Body of pancreas (tissue), 4 donors: ENCODE measurements at places on chromosomes 5 and 9.
A peak's percentile ranks its signal among the peaks of the same experiment; 100 is the strongest.

DNA sequence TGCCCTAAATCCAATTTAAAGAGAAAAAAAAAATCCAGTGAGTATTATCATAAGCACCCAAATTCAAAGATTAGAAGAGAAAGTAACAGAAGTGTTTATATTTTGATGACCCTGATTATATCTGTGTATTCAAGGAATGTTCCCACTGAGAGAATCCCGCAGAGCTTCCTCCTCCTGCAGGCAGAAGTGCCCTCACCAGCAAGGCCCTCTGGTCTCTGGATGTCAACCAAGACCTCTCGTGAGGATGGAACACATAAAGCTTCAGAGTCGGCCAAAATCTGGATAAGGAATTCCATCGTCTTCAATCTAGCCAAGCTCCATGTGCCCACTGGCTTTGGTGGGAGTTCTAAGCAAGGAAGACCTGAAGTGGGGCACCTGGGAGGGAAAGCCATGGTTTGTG lies 18.1 kb downstream of the PTCH1 start:
- no peak for DNase-seq

DNA sequence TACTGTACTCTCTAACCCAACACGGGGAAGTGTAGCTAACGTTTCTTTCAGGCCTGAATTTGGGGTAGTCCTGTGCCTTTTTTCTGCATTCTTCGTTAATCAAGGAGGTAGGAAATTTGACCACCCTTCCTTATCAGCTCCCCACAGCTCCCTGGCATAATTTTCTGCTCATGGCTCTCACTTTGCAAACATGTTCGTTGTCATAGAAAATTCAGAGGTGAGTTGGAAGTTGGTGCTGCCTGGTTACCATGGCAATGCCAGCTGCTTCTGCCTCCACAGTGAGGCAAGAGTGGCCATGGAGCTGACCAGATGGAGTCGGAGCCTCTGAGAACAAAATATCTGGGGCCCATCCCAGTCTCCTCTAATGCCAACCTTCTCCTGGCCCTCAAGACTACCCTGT lies 116.6 kb upstream of the BOD1 start:
- no peak for DNase-seq

GRCh38 chr9:72013292-72013760 lies 47.1 kb downstream of the C9orf57 start:
- DNase-seq, result no peak

DNA sequence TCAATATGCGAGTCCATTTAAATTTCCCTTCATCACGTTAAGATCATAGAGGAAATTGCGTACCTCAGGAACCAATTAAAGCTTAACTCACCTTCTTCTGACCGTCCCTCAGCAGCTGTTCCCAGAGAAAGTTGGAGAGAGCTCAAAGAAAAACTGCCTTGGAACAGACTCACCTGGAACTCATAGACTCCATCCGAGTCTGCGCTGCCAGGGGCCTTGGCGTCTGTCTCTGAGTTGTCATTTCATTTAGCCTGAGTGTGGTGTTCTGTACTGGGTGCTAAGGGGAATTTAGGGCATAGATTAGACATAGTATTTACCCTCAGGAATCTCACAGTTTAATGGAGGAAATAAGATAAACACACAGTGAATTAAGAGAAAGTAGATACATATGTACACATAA lies 892.7 kb downstream of the TLE1 start:
- DNase-seq, result no peak

DNA sequence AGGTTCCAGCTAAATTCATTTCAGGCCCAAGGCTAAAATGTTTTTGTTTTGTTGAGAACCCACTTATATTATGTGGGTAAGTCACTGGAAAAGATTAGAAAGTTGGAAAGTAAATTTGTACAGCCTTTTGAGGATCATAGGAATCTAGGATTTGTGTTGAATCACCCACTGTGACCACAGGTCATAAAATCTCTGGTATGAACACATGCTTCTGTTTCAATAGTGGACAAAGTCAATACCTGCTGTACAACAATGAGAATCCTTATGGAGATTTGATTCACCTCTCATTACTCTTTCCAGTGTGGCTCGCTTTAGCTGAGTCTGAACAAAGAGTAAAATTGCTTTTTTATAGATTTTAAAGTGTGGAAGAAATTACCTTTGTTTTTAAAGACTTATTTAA lies 369.5 kb downstream of the TMEM167A start:
- DNase-seq, result no peak

DNA sequence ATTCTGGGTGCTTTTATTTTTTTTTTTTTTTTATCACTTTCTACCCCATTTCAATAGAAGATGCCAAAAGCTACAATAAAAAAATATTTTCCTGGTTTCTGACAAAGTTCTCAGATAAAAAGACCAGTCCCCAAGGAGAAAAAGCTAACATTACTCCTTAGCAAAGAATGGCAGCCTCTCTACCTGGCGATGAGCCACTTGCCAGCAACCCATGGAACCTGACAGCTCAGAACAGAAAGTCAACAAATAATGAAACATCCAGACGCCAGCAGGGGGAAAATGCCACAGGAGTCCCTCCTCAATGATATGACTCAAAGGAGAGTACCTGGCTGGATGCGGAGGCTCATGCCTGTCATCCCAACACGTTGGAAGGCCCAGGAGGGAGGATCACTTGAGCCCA lies 123.2 kb downstream of the MYO10 start:
- peak; percentile 77 for DNase-seq

- no peak for DNase-seq
Observed at GRCh38 chr9:10274175-10274574, 338.6 kb downstream of the PTPRD start.

GRCh38 chr5:158607088-158607487 lies 492.6 kb downstream of the EBF1 start:
- DNase-seq, result no peak

GRCh38 chr5:169063316-169063953 lies 237.5 kb downstream of the SLIT3 start:
- DNase-seq, result no peak

DNA sequence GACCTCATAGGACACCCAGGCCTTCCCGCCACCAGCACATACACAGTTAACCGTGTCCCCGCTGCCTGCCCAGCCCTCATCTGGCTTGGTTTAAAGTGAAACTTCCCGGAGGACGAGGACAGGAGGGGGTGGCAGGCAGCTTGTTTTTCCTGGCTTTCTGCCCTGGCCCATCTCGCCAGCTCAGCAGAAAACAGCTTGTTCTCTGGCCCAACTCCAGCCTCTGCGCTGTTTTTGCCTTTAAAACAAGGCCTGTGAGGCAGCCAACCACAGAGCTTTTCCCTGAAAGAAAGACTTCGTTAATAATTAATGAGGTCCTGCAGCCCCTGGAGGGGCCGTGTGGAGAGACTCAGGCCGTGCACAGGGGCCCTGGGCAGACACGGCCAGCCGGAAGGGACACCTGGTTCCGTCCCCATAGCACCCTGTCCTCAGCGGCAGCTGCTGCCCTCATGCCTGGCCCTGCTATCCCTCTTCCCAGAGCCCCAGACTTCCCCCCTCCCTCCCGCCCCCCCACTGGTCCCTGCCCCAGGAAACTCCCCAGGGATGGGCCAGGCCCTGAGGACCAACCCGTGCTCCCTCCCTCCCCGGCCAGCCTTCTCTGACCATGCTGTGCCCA lies 108.7 kb downstream of the RXRA start:
- peak; percentile 100 for DNase-seq

- no peak for DNase-seq
Observed at GRCh38 chr9:72775570-72775969, 177.3 kb downstream of the ALDH1A1 start.

DNA sequence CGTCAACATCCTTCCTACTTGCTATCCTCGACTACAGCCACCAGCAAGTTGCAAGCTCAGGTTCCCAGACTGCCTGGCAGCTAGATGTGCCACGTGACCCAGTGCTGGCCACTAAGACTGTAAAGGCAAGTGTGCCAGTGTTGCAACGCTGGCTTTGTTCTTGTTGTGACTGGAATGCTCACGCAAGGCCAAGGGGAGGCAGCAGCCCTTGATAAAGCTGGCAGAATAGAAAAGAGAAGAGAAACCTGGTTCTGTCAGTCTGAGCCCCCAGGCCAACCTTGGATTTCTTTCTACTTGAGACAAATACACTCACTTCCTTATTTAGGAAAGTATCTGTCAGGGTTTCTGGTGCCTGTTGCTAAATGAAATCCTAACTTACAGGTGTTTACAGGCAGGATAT lies 113.0 kb downstream of the KLHL3 start:
- peak; percentile 95 for DNase-seq

GRCh38 chr5:305459-305858 lies 16.1 kb upstream of the AHRR start:
- no peak for DNase-seq

- no peak for DNase-seq
Observed at GRCh38 chr5:147216552-147217154, 18.2 kb upstream of the STK32A start.

DNA sequence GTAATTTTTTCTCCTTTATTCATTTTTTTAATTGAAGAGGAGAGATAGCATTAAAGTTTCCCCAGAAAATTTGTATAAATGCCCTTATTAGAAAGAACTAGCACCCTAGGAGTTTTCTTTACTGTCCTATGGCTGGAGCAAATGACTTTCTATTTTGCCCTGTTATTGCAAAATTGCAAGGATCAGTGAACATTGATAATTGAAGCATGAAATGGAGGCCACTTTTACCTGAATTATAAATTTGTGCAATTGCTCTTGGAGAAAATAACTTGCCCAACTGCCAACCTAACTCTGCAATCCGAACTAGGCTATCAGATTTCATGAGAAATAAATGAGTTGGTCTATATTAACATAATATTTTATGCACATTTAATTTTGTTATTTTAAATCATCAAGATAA lies 111.9 kb downstream of the MTRR start:
- DNase-seq, result no peak

DNA sequence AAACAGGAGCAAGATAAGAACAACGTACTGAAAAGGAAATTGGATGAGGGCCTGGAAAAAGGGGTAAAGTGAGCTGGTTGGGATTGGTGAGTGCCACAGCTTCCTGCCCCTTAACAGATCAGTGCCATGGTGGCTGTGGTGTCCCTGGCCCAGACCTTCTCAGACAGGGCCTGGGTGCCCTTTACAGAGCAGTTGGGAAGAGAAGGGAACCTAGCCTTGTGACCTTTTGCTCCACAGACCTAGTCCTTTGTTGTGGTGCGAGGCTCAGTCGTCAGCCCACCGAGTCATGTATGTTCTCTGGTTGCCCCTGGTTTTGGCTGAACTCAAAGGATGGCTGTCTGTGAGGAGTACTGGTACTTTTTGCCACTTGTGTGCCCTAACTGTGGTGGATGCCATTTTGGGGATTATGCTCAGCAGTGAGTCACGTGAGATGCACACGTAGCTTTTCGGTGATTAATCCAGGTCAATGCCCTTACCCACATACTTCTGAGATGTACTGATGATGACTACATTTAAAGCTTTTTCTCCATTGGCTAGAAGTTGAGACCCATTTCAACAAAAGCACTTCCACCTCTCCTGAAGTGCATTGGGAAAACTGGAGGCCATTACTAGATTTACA lies 48.4 kb downstream of the EXOSC2 start:
- DNase-seq, result no peak

DNA sequence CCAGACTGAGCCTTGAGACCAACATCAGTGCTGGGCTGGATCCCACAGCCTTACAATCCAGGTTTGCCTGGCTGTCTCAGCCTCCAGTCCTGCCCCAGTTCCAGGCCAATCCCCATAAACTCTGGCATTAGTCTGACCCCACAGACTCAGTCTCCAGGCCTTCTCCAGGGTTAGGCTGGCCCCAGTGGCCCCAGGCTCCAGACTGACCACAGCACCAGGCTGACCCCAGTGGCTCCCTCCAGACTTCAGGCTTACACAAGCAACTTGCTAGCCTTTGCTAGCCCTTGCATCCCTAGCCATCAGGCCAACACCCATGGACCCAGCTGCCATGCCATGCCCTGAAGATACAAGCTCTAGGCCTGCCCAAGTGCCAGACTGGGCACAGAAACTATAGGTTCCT lies 1326.0 kb upstream of the C9orf72 start:
- DNase-seq, result no peak

GRCh38 chr5:172724242-172725183 lies 46.5 kb downstream of the DUSP1 start:
- DNase-seq, result no peak

- DNase-seq, result no peak
Observed at GRCh38 chr5:16965581-16965980, 29.5 kb upstream of the MYO10 start.

DNA sequence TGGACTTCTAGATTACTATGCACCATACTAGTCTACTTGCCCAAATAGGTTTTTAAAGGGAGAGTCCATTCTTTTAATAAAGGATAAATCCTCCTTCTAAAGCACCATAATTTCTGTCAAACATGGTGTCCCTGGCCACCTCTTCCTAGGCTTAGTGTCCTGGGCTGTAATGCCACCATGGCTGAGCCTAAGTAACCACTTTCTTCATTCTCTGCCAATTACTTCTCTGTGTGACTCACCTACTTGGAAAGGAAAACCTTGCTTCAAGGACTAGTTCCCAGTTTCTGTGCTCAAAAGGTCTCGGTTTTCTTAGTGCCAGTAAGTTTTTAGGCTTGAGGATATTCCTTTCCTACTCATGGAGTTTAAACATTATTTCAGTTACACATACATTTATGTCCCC lies 273.4 kb downstream of the DENND1A start:
- DNase-seq, result no peak

DNA sequence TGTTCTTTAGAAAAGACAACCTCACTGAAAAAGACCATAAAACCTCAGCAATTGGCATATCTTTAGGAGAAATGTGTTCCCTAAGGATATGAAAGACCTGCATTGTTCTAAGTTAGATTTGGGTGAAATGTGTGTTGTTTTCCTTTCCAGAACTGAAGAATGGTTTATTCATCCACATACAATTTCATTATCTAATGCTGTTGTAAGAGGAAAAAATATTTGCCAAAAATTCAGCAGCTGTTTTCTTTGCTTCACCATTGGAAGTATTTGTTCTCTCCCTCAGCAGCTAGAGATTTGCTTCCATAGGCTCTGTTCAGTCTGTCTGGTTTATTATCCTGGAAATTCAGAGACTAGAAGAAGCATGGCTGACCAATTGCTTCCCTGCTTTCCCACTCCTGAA lies 150.9 kb downstream of the ISOC1 start:
- no peak for DNase-seq

DNA sequence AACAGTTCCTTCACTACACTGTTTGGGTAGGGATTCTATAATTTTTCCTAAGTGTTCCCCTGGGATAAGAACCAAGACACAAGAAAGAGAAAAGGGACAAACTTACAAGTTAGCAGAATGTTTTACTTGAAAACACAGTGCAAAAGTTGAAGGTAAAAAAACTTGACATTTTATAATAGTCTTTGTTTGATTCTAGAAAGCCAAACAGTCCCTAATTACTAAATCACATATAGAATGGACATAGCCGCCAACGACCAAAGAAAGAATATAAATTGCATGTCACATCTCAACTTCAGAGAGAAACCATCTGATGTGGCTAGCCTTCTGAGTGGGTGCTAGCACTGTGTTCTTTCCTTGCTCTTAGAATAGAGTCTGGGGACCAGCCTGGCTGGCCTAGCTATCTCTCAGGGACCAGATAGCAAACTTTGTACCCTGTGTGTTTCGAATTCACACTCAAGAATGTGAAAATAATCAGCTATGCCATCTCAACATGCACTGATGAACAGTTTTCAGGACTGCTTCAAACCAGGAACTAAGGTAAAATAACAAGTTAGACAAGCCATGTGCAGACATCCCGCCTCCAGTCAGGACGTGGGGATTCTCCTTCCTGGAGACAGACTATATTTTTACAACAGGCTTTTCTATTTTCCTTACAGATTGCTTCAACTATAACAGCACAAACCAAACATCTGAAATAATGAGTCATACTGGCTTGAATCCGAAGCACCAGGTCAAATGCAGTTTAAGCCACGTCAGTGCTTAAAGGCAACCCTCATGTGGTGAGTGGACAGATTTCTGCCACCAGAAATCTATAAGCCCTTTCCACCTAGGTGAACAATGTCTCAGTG lies 53.7 kb downstream of the LHFPL2 start:
- peak; percentile 67 for DNase-seq
